GM12892 (cell line): ENCODE measurements at places on chromosomes 11 and 22.

DNA sequence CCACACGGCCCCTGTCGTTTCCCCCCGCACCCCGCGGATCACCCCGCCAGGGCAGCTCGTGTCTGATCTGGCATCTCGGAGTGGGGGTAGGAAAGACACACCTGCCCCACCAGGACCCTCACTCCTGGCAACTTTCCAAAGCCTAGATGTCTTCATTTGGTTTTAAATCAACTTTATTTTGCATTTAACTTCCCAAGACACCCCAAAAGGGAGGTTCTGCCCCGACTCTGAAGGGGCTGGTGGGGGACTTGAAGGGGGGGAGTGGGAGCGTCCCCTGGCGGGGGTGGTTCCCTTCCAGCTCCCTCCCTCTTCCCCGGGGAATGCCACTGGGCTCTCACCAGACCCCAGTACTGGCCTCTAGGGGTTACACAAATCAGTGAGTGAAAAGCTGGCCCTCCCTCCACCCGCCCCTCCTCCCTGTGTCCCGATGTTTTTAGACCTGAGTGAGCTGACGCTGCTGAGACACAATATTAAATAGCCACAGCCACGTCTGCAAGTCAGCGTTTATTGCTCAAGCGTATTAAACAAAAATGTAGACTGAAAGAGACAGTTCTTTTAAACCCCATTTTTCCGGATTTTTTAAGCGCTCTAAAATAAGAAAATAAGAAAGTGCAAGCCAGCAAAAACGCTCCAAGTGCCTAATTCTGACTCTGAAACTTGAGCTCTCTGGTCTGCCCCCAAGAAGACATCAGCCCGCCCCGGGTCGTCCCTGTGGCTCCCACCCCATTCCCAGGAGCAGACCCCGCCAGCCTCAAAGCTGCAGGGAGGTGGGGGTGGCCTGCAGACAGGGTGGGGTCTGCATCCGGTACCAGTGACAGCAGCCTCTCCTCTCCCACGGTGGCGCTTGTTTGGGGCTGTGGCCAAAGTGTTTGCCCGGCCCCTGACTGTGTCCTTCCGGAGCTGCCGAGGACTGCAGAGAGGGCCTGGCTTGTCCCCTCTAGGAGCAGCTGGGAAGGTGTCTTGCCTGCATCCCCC is 1.1 kb upstream of the TTLL8 start:
- DNase-seq: no peak

DNA sequence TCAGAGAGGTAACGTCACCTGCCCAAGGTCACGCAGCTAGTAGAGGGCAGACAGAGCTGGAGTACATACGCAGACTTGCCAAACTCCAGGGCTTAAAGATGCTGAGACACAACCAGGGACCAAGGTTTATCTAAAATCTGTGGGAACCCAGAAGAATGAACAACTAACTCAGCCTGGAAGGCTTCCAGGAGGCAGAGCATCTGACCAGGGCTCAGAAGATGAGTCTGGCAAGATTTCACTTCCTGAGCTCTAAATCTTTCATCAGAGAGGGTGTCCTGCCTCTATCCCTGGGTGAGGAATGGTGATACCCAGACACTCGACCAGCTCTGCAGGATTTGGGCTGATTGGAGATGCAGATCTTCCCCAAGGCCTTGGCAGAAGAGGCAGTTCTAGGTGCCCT is 9.1 kb downstream of the GAL3ST1 start:
- DNase-seq: no peak

GRCh38 chr11:122258446-122259194 is 142.6 kb upstream of the BLID start:
- DNase-seq: no peak

DNA sequence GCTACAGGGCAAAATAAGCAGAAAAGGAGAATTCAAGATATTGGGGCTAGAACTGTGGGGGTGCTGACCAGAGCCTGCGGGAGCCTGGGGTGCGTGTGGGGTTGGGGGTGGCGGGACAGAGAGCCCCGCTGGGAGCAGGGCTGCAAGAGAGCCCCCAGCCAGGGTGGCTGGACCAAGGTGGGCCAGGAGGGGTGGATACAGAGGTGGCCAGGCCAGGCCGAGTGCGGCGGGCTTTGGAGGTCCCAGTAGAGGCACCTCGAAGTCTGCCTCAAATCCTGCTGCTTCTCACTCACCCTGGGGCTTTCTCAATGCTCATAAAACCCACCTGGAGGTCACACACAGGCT is 16.9 kb upstream of the MUC5B start:
- DNase-seq: peak; percentile 1

- DNase-seq: no peak
These were observed 12.8 kb upstream of the HYLS1 start for GRCh38 chr11:125874556-125875124.
